ENCODE measurements at places on chromosomes 3 and 15.
A peak's percentile ranks its signal among the peaks of the same experiment; 100 is the strongest.

DNA sequence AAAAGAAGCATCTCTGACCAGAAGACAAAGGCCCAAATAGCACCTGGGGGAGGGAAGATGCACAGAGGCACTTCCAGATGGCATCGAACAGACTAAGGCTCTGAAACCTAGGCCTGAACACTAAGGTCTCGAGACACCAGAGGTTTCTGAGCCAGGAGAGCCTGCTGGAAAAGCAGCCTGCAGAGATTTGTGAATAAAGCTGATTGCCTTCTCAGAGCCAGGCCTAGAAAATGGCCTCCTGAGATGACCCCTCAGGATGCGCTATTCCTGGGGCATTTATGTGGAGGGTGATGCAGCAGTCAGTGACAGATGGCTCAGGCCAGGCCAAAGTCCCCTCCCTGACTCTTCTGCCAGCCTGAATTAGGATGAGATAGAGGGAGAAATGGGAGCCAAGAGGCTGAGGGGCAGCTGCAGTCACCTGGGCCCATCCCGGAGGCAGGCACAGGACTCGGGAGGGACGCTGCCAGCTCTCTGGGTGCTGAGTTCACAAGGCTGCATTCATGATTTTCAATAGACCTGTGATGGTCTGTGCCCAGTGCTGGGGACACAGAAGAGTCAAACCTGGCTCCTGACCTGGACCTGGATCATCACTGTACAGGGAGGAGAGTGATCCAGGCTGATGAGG is 6.9 kb downstream of the PRSS50 start:
- no peak for DNase-seq

GRCh38 chr15:33988384-33988783 is 20.1 kb downstream of the CHRM5 start:
- no peak for DNase-seq

DNA sequence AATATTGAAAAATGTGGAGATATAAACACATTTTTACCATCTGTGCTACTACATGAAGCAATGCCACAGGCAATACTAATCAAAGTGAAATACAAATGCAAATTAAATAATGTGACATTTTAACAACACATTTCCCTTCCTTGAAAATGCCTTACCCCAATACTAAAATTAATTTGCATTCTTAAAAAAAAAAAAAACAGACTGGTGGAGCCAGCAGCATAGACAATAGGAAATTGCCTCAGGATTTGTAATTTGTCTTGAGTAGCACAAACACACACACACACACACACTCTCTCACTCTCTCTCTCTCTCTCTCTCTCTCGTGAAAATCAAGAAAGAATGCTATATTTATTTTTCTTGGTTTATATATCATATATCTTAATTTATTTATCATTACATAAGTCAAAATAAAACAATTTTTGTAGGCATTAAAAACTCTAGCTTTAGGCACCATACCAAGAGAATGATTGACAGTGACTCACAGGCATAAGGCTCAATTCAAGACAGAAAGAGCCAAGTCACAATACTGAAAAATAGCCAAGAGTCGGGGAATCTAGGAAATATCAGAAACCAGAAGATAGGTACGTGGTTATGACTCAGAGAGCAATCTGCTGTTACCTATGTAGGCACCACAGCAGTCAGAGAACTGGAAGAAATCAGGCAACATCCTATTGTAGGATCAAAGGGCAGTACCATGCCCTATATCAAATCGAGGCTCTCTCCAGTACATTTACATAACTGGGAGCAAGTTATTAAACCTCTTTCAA is 23.0 kb downstream of the SUCNR1 start:
- DNase-seq = no peak

GRCh38 chr15:92091155-92091734 is 237.7 kb downstream of the SLCO3A1 start:
- no peak for DNase-seq

DNA sequence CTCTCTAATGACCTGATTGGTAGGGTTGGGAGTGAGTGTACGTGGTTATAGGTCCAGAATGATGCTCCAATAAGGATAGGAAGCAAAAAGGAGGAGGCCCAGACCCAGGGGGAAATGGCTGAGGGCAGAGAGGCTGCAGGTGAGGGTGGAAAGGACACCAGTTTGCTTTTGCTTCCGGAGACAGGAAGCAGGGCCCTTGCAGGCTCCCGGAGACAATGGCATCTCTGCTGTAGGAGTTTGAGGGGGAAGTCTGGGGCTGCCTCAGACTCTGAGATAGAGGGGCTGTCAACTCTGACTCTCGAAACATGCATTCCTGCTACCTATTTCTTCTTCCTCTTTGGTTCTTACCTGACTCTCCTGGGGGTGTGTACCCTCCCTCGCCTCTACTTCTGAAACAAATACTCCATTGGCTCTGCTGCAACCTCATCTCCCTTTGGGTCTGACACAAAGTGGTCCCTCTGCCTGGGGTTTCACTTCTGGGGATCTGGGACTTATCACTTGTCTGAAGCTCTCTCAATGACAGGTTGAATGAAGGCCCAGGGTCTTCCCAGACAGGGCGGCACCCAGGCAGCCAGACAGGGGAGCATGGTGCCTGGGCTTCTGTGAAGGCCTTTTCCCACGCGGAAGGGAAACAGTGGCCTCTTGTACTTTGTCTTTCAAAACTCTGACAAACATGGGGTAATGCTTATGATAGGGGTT is 61.5 kb downstream of the CHRD start:
- DNase-seq = no peak

DNA sequence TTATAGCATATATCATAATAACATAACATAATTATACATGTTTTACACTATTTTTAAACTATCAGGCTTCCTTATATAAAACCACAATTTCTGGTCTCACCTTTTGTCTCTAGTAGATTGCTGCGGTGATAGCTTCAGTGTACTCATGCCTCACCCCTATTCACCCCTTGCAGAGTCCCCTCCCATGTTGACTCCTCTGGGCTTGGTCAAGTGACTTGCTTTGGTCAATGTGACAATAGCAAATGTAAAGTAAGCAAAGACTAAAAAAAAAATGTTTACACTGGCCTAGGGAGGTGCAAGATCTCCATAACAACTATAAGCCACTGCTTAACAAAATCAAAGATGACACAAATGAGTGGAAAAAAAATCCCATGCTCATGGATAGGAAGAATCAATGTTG is 537.5 kb downstream of the ROBO1 start:
- no peak for DNase-seq

- DNase-seq = no peak
Observed at GRCh38 chr3:185982632-185983031, 44.8 kb upstream of the TRA2B start.

DNA sequence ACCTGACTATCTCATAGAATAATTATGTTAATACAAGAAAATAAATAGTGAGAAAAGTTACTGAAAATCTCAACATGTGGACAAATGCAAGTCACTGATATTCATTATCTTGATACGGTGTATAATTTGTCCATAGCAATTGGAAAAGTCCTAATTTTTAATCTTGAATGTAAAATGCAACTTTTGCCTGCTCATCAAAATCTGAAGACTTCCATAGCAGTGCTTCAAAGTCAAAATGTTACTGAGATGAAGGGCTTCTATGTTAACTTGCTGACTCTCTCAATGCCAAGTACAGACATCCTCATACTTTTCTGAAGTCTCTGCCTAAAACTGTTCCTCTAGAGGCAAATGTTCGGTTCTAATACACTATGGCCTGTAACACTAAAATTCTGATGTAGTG is 1300.1 kb upstream of the EPHA6 start:
- no peak for DNase-seq

DNA sequence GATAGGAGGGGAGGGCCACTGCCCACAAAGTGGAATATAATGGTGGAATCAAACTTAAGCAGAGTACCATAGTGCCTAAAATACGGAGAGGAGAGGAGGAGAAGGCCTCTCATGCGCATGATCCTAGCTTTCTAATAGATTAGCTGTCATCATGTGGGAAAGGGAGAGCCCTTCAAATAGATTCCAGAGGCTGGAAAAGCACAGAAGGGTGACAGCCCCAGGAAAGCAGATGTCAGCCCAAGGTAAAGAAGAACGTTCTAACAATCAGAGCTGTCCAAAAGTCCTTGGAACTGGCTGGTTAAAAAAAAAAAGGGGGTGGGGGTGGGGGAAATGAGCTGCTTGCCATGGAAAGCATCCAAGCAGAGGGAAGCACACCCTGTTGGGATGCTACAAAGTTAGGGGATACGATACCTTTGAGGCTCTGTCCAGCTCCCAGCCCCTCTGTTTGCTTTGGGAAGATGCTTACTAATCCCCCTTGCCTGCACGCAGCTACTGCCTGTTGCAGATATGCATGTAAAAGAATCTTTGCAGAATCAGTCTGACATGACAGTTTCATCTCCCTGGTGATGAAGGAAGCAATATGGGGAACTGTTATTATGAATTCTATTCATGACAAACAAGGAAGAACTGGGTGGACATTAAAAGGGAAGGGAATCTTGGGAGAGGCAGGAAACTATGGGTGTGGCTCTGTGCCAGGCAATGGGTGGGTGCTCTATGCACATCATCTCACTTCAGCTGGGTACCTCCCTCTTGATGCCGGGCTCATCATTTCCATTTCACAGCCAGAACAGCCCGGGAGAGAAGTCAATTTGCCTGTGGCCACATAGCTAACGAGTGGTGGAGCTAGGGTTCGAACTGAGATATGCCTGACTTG is 10.1 kb upstream of the LMCD1 start:
- DNase-seq = no peak

GRCh38 chr3:122572940-122573412 is 4.5 kb upstream of the PARP15 start:
- peak; percentile 77 for DNase-seq

DNA sequence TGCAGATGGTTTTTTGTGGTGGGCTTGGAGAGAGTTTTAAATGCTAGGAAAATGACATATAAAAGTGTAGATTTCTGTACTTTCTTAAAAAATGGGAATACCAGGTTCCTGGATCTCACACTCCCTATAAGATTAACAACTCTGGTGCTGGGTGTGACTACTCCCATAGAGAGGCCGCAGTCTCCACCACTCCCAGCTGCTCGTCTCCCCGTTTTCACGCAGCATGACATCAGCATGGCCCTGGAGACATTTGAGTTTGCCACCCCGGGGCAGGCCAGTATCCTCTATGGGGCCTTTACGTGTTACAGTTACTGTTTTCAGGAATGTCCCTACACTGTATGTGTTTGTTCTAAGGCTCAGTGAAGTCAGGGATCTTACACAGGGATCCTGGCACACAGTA is 126.7 kb upstream of the ATP2B2 start:
- no peak for DNase-seq

GRCh38 chr3:4409971-4410573 is 57.0 kb downstream of the SUMF1 start:
- DNase-seq = no peak

DNA sequence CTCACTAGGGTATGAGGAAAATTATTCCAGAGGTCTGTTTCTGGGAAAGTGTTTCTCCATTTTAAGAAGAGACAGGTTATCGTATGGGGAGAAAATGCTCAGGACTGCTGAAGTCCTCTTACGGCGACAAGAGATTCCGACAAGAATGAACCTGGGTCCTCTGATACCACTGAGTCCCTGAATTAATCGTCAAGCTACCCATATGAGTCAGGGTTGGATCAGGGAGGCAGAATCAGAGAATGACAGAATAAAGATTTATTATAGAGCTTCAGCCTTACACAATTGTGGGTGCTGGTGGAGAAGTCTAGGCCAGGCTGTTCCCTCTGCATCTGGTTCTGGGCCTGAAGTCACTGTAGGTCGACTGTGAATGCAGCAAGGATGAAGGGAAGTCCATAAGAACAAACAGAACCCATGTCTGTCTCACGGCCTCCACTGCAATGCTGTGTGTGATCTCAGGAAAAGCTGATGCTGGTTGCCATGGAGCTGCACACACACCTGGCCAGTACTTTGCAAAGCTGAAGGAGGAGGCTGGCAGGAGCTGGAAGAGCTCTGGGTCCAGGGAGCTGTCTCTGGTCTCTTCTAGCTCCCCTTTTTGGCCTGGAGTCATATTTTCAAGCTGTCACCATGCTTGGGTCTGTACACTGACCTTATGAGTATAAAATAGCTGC is 83.9 kb downstream of the HHLA2 start:
- DNase-seq = no peak

DNA sequence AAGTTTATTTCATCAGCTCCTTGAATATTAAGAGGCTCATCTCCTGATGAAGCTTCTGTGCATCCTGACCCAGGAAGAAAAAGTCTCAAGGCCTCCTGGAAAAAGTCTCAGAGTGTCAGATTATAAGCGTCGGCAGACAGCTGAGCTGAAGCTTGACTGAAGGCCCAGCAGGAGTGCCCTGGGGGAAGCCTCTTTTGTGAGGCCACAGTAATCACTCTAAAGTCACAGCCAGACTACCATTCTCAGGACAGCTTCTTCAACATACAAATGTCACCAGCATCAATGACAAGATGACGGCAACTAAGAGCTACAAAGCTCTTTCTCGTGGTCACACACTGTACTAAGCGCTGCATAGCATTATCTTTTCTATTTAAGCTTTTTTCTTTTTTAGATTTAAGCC is 72.7 kb upstream of the LRRN1 start:
- no peak for DNase-seq

DNA sequence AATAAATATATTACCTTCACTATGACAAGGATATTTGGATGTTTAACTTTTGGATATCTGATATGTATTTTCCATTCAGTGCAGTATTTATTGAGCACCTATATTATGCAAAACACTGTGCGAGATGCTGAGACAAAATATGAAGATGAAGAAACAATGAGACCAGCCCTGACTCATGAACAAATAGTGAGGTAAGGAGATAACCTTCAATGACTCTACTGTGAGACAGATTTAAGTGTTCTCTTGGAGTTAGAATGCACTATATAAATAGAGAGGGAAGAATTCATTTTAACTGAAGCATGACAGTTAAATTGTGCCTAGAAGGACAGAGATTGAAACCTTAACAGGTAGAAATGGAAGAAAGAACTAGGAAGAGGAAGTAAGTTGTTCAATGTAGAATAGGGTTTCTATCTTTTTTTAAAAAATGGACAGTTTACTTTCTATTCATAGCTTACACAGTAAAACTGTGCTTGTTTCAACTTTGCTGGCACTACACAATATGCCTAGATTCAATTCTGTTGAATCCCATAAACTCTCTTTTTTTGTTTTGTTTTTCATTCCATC is 124.2 kb downstream of the ZBTB20 start:
- no peak for DNase-seq

DNA sequence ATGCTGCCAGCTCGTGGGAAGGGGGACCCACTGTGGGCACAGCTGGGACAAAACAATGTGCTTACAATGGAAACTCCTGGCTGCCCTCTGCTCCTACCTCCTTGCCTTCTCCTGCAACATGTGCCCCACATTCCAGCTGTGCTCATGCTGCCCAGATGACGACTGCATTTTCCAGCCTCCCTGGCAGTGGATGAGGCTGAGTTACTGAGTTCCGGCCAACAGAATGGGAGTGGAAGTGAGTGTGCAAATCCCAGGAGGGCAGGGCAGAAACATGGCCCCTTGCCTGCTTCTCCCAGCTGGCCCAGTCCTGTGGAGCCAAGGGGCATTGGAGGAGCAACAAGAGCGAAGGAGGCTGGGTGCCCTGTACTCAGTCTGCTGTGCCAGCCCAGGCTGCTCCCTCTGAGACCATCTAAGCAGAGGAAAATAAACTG is 17.1 kb downstream of the KLF15 start:
- DNase-seq = no peak

DNA sequence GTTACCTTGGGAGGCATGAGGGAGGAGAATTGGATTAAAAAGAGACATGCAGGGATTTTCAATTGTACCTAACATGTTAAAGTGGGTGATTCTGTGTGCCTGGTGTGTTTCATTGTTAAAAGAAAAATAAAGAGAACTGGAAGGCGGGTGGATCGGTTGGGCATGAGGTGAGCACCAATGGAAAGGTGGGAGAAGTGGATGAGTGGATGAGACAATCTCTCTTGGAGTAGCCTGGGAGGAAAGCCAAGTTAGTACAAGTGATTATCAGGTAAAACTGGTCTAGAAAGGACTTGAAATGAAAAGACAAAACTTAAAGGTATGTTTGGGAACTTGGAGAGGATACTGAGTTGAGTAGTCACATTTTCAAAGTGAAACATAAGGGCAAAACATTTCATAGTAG is 12.1 kb downstream of the VEPH1 start:
- DNase-seq = no peak
